ENCODE measurements at places on chromosomes 7 and 10.

- no peak for DNase-seq
These were observed 103.1 kb upstream of the DGKB start for GRCh38 chr7:15005672-15006071.

- DNase-seq = no peak
These were observed 133.9 kb downstream of the DNAJB6 start for GRCh38 chr7:157470701-157471131.

- no peak for DNase-seq
These were observed 12.7 kb upstream of the PDLIM1 start for GRCh38 chr10:95303535-95303934.

GRCh38 chr7:95199779-95200558 is 124.4 kb downstream of the PON1 start:
- DNase-seq = peak; percentile 51

DNA sequence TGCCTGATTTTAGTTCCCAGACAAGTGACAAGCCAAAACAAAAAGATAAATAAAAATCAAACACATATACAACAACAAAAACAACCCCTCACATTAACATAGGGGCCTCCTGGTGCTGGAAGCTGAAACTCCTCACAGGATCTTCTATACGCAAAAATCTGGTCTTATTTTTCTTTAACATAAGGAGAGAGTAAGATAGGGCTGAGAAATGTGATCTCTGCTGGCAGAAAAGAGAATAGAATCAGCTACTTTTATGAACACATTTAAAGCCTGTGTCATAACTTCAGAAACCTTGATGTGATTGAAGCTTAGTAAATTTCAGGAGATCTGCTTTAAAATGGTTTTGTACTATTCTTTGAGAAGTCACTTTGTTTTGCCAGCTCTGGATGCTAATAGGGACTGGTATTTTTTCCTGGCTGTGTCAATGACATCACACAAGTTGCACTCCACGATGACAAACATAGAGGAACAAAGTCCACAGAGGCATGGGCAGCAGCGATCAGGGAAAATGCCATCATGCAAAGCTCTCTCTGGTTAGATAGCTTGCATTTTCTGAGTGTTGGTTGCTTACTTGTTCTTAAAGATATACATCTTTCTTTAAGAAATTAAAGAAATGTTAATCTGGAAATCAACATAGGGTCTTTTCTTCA is 176.6 kb upstream of the SP4 start:
- DNase-seq = no peak

GRCh38 chr7:65744406-65744805 is 128.5 kb upstream of the VKORC1L1 start:
- no peak for DNase-seq

- DNase-seq = no peak
These were observed 109.5 kb downstream of the PARD3 start for GRCh38 chr10:34705563-34705962.

GRCh38 chr7:16062269-16062668 is 359.1 kb downstream of the CRPPA start:
- DNase-seq = peak; percentile 83

DNA sequence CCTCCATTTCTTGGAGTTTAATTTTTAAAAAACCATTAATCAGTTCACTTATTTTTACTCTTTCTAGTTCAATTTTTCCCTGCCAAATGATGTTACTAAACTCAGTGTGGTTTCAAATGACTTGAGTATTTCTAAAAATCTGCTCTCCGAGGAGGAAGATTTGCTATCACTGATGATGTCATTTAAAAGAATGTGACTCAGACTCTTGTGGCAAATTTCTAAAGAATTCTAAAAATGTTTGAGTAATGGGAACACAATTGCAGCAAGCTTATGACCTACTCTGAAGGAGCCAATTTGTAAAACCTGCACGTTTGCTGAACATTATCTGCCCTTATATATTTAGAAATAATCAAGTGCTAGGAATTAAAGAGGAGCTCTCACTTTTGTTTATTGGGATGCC is 88.6 kb downstream of the SPAG6 start:
- peak; percentile 97 for DNase-seq

- peak; percentile 77 for DNase-seq
These were observed 6.3 kb upstream of the ZNF736 start for GRCh38 chr7:64307254-64308015.

DNA sequence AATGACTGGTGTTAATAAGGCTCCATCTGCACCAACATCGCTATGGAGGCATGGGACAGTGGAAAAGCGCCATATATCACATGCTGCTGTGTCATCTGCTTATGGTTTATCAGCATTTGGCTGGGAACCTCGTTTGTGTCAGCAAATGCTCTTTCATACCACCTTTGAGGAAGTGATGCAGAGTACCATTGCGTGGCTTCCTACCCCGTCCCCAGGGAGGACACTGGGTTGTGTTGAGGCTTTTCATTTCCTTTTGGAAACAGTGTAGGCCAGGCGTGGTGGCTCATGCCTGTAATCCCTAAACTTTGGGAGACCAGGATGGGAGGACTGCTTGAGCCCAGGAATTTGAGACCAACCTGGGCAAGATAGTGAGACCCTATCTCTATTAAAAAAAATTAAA is 6.8 kb downstream of the TACR2 start:
- DNase-seq = no peak

GRCh38 chr7:50214126-50214670 is 90.3 kb upstream of the IKZF1 start:
- DNase-seq = no peak

GRCh38 chr10:50293513-50294313 is 42.4 kb upstream of the ASAH2 start:
- DNase-seq = no peak

DNA sequence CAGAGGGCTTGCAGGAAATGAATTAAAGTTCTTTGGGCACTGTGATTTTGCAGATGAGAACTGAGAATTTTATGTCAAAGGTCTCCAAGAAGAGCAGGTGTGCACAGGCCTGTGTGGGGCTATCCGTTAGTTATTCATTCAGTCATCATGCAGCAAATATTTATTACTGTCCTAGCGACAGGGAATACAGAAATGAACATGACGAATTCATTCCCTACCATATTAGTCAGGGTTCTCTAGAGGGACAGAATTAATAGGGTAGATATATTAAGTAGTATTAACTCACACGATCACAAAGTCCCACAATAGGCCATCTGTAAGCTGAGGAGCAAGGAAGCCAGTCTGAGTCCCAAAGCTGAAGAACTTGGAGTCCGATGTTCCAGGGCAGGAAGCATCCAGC is 2.9 kb upstream of the MMP21 start:
- DNase-seq = no peak

DNA sequence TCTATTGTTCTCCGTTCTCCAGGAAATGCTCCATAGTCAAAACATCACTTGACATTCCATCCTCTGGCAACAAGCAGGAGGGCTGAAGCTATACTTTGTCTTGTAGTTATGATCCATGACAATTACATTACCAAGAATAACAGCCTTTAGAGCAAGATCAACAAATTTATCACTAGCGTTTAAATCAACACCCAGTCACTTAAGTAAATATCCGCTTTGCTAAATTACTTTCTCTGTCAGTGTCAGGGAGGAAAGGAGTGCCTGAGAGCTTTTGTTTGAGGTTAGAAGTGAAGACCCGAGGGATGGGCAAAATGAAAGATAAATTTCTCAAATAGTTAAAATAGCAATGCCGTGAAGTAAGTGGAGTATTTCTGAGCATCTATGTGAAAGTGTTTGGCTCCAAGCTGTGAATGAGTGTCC is 236.1 kb upstream of the BMPER start:
- DNase-seq = no peak

DNA sequence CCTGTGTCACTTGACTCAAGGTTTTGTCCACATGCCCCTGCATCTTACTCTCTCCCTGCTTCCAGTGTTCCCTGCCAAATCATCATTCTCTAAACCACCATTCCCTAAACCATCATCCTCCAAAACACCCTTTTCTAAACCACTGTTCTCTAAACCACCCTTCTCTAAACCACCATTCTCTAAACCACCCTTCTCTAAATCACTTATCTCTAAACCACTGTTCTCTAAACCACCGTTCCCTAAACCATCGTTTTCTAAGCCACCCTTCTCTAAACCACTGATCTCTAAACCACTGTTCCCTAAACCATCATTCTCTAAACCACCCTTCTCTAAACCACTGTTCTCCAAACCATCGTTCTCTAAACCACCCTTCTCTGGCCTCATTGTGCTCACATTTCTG is 142.1 kb downstream of the CXCL12 start:
- no peak for DNase-seq

- no peak for DNase-seq
These were observed 593 bp upstream of the PILRA start for GRCh38 chr7:100372694-100373093.

- no peak for DNase-seq
These were observed 14.6 kb upstream of the MLXIPL start for GRCh38 chr7:73638911-73639310.

GRCh38 chr10:114103284-114103683 is 59.6 kb downstream of the ADRB1 start:
- peak; percentile 71 for DNase-seq

GRCh38 chr10:77700086-77700485 is 62.5 kb upstream of the KCNMA1 start:
- DNase-seq = no peak

- no peak for DNase-seq
These were observed 37.0 kb downstream of the KLF6 start for GRCh38 chr10:3747984-3748383.

- DNase-seq = no peak
These were observed 503.9 kb upstream of the IGFBP3 start for GRCh38 chr7:46424934-46425333.

DNA sequence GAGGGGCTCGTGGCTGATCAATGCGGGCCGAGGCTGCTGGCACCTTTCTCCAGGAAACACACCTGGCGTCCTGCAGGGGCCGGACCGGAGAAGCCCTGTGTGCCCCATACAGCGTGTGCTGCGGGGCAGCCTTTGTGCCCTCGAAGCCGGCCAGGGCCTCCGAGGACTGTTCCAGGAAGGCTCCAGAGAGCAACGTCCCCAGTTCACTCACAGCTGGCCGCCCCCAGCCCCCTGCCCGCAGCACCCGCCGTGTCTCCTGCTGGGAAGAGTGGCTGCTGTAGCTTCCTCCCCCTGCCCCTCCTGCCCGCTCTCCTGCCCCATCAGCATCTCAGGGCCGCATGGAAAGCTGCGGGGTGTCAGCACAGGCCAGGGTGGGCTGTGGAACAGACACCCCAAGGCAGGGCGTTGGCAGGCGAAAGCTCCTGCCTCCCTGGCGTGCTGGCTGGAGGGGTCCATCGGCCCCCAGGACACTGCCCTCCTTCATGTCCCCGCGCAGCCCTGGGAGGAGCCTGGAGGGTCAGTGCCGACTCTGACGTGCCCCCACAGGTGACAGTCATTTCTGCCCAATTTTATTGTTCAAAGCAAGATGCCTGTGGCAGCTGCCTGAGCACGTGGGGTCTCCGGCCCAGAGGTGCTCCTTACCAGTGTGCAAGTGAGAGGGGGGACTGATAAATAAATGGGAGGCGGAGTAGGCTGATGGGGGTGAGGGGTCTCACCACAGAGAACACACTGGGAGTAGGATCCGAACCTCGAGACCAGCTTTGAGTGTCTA is 95.8 kb upstream of the DIP2C start:
- DNase-seq = no peak

GRCh38 chr7:24721481-24722001 is 35.7 kb downstream of the GSDME start:
- DNase-seq = no peak
